Omental fat pad (tissue), 4 donors: ENCODE measurements at places on chromosomes 16 and 17.

DNA sequence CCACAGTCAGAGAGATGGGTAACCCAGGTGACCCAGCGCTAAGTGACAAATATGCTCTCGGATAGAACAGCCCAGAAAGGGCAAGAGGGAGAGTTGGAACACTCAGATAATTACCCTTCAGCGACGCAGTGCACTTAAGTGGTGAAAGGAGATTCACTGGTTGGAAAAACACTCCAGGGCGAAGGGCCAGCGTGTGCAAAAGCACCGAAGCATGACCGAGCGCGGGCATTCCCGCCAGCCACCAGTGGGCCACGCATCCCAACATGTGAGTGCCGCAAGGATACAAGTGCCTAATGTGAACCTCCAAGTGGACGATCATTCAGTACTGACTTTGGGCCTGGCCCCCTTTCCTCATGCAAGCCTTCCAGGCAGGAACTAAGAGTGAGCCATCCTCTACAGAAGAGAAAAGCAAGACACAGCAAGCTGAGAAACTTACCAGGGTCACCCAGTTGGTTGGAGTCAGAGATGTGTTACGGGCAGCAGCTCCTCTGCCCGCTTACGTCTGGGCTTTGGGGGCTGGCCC lies 258.4 kb downstream of the C16orf95 start:
- no peak for DNase-seq

DNA sequence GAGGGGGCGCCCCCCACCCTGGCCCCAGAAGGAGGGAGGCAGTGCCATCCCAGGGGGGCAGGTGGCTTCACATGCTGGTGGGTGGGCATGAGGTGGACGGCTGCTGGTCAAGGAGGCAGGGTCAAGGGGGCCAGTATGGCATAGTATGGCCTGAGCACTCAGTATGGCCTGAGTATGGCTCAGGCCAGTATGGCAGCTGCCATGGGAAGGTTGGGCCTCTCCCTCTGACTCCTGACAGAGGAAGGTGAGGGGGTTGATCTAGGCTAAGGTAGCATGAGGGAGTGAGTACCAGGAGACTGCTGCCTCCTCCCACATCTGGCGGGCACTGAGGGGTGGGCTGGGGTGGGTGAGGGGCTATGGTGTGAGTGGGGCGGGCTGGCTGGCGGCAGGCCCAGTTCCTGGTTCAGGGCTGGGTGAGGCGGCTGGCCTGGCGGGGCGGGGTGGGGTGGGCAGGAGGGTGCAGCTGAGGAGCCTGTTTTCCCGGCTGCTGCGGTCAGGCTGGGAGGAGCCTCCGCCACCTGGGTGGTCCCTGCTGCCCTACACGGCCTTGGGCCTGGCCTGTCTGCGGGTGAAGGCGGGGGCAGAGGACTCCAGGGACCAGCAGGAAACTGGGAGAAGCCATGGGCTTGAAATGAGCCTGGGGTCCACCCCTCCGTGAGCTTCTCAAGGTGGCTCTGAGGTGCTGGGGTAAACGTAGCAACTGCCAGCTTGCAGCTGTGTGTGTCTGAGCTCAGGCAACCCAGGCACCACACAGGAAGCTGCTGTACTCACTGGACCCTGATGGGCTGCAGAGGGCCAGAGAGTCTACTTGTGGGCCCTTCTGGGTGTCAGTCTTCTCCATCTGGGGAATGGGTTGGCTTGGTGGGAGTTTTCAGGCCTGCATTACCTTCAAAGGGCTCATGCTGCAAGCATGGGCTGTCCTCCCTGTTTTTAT lies 57.0 kb downstream of the RAI1 start:
- DNase-seq: no peak

DNA sequence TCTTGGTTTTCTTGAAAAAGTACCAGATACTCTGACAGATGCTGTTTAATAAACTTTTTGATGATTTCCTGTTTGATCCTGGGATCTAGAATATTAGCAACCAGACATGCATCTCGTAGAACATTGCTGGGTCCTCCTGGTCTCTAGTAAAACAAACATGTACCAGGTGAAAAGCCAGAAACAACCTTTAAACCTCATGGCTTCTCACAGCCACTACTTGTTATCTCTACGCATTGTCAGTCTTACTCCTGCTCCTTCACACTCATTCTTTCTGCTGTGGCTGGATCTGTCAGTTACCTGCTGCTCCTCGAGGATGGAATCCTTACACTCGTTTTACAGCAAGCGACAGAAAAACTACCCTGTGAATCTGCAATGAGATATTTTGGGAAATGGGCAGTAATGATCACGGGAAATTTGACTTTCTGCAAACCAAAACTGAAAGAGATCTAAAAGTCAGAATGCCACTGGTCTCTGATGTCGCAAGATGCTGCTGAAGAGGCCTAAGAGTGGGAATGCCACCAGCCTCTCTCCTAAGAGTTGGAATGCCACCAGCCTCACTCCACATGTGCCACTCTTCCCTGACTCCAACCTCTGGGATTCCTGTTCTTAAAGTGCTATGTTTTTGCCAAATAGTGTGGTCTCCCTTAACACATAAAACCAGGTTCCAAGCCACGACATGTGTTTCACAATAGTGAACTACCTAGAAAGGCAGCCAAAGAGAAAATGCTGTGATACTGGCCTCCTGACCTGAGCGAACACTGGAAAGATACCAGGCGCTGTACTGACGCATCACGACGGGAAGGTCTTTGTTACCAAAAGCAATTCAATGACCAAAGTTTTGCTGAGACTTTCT lies 86.3 kb downstream of the VPS53 start:
- no peak for DNase-seq

DNA sequence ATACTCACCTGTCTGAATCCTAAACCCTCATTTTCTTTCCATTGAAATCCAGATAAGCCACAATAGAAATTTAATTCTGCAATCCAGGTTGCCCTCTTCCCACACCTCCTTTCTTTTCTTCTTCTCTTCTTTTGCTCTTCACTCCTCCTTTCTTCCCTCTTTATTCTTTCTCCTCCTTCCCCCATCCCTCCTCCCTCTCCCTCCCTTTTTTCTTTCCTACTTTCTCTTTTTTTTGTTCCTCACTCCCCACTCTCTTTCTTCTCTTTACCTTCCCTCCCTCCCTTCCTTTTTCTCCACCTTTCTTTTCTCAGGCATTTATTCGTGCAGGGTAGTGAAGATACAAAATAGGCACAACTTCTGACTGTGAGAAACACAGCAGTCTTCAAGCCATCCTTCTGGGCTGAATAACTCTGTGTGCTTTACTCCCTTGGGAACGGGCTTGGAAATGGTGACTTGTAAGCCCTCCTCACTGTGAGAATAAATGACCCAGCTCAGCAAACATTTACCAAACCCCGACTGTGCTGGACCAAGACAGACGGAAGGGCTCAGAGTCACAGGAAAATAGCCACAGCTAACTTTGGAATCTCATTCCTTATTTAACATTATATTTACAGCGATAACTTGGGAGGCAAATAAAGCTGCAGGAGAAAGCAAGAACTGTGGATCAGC lies 140.8 kb downstream of the HAPSTR1 start:
- no peak for DNase-seq

- no peak for DNase-seq
Measured at GRCh38 chr16:85202631-85203461, 90.6 kb upstream of the CIBAR2 start.

- DNase-seq: no peak
Measured at GRCh38 chr16:4607841-4608703, 6.6 kb downstream of the UBALD1 start.

GRCh38 chr16:21088143-21088542 lies 62.5 kb downstream of the DNAH3 start:
- DNase-seq: no peak

DNA sequence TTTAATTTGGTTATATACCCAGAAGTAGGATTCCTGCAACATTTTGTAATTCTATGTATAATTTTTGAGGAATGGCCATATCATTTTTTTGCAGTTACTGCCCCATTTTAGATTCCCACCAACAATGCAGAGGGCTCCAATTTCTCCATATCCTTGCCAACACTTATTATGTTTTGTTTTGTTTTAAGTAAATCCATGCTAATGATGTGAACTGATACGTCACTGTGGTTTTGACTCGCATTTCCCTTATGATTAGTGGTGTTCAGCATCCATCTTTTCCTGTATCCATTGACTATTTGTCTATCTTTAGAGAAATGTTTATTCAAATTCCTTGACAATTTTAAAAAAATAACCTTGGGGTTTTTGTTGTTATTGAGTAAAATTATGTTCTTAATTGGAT lies 826.4 kb downstream of the CDH11 start:
- no peak for DNase-seq

- DNase-seq: no peak
Measured at GRCh38 chr16:70157477-70158260, 15.9 kb upstream of the CLEC18C start.

GRCh38 chr16:63876103-63876502 lies 1245.8 kb downstream of the CDH11 start:
- DNase-seq: no peak

- peak; percentile 50 for DNase-seq
Measured at GRCh38 chr16:84881702-84882521, 62.1 kb downstream of the CRISPLD2 start.

- DNase-seq: no peak
Measured at GRCh38 chr16:78325468-78326352, 226.3 kb downstream of the WWOX start.

GRCh38 chr16:85615014-85615851 lies 2.1 kb downstream of the GSE1 start:
- DNase-seq: no peak

DNA sequence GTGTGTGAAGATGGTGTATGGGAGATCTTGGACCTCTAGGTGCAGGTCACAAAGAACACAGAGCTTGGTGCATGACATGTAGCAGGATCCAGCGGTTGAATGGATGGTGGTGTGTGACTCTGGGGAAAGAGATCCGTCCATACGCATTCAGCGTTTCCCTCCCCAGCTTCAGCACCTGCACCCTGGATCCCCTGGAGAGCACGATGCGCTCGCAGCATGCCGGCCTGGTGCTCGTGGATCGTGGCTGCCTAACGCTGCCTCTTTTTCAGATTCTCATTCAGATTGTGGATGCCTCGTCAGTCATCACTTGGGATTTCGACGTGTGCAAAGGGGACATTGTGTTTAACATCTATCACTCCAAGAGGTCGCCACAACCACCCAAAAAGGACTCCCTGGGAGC lies 70.9 kb downstream of the SEC14L1 start:
- no peak for DNase-seq

DNA sequence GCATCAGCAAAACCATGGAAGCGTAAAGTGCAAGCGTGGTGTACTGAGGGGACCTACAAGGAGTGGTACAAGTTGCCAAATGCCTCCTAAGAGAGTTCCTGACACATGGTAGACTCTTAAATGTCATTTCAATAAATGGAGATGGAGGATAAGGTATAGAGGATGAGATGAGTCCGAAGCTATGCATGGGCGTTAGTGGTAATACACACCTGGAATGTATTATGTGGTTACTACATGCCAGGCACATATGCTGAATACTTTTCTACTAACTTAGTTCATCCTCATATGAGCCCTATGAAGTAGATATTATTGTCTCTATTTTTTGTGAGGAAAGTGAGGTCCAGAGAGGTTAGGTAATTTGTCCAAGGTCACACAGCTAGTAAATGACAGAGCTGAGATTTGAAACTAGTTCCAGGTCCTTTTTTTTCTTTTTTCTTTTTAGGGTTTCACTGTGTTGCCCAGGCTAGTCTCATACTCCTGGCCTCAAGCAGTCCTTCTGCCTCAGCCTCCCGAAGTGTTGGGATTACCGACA lies 15.5 kb downstream of the YPEL2 start:
- no peak for DNase-seq

DNA sequence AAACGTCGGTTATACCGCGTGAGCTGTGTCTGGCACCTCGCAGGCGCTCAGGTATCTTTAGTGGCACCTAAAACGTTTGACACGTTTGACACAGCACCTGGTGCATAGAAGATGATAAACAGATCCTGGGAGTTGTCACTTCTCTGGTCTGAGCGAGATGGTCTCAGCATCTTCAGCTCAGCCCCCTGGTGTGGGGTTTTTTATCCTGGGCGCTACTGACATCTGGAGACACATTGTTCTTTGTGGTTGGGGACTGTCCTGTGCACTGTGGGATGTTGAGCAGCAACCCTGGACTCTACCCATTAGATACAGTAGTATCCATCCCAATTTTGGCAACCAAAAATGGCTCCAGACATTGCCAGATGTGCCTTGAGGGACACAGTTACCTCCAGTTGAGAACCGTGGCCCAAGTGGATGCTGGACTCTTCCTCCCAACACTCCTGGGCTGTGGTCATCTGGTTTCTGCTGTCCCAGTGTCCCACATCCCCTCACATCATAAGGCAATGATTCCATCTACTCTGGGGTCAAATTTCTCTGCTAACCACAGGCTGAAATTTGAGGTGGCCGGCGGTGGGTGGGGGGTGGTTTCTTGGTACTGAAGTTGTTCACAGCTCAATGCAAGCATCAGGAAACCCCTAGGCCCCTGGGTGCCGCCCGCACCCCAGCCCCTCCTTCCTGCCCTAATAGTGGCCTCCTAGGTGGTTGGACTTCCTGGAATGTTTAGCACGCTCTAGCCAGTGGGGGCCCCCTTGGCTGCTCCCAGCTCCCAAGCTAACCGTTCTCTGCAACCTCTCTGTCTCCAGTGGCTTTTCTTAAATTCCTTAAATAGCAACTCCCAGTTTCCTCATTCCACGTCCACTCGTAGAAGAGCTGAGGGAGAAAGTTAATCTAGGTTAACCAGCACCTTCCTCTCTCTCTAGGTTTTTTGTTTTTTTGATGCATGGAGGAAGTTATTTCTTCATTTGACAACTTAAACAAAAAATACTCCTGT lies 124.8 kb downstream of the ABCC1 start:
- no peak for DNase-seq

- peak; percentile 52 for DNase-seq
Measured at GRCh38 chr17:81285179-81285878, 9.8 kb downstream of the SLC38A10 start.

DNA sequence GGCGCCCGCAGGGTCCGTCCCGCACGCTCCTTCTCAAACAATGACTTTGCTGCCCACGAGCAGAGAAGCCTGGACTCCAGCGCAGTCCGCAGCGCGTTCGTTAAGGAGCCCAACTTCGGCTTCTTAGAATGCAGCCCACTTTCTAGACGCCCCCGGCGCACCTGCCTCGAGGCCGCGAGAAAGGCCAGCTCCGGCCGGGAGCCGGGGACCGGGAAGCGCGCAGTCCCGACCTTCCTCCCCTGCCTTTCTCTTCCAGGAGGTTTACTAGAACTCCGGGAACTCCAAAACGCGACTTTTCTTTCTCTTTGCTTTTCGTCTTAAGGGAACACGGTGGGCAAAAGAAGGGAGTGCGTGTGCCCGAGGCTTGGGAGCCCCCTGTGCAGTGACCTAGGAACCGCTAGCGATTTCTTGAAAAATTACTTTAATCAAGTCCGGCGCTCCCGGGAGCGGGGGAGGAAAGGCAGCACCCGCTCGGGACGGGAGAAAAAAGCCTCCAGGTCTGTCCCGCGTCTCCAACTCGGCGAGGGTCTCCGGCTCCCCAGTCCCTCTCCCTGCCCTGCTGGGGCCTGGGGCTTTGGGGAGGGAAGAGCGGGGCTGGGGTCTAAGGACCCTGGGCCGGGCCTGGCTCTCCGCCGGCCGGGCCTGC lies 2.6 kb downstream of the HNF1B start:
- no peak for DNase-seq

GRCh38 chr17:41592601-41593305 lies 6.1 kb upstream of the KRT14 start:
- DNase-seq: no peak

- DNase-seq: no peak
Measured at GRCh38 chr16:10744370-10745030, 858 bp downstream of the NUBP1 start.

GRCh38 chr16:86490859-86491639 lies 19.3 kb upstream of the FOXF1 start:
- no peak for DNase-seq

- no peak for DNase-seq
Measured at GRCh38 chr17:7626307-7626706, 1.3 kb downstream of the SAT2 start.

- no peak for DNase-seq
Measured at GRCh38 chr17:49267912-49268311, 37.3 kb upstream of the PHOSPHO1 start.
